ENCODE measurements at places on chromosomes 4 and X. TPM values are rescaled to one million over a fixed set of nuclear protein-coding genes. Genes with fewer than 3 reads are reported as not detected.

DNA sequence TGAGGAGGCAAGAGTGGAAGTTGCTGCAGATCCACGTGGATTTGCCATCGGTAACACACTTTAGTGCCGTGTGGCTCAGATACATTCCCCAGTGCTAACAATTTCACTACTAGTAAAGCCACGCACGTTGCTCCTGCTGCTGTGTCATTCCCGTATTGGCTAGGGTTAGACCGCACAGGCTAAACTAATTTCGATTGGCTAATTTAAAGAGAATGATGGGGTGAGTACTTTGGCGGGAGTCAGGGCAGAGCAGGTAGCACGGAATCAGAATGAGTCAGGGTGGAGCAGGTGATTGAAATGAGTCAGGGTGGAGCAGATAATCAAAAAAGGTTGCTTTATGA is 1337.5 kb downstream of the FSTL5 start:
- no peak for DNase-seq

- no peak for DNase-seq
These were observed 49.8 kb upstream of the HMX1 start for GRCh38 chr4:8921465-8921864.

MYOZ2 gene
- total RNA-seq: 11.5 TPM

PRR32 gene
- total RNA-seq: not detected

DUSP21 gene
- total RNA-seq: not detected

DNA sequence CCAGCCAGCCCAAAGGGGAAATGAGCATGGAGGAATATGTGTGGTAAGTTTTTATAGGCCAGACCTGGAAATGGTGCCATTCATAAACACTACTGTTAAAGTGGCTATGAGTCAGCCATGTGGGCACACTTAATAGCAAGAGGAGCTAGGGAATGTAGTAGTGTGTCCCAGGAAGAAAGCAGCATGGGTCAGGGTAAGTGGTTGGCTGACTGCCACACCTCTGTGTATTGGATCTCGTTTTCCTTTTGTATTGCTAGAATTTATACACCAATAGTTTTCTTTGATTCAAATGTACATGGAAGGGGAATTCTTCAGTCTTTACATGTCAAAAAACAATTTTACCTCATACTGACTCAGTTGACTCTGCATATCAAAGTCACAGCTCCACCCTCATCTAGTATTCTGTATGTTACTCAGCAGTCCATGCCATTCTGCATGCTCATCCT is 22.9 kb upstream of the SGMS2 start:
- no peak for DNase-seq

DNA sequence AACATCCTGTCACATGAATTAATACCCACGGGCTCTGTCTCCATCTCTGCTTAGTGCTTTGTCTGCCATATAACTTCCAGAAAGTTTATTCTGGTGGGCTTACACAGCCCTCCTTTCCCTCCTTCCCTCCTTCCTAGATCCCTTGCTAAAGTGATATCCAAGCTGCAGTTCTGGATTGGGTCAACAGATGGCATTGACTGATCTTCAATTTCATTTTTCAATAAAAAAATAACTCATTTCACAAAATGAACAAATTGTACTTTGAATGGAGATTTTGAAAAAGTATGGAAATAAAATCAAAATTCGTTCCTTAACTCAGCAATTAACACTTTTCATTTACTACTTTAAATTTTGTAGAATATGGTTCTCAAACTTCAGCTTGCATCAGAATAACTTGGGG is 94.9 kb downstream of the NXF2 start:
- no peak for DNase-seq

All from thoracic aorta (tissue), 2 donors.